ENCODE measurements at places on chromosomes 16 and 17. TPM values are rescaled to one million over a fixed set of nuclear protein-coding genes. Genes with fewer than 3 reads are reported as not detected.

The PIRT gene
- polyA plus RNA-seq = not detected

The PMFBP1 gene
- 0.16 TPM for polyA plus RNA-seq

The SOST gene
- polyA plus RNA-seq = 0.07 TPM

The SLX1B gene
- polyA plus RNA-seq = 41.8 TPM

DNA sequence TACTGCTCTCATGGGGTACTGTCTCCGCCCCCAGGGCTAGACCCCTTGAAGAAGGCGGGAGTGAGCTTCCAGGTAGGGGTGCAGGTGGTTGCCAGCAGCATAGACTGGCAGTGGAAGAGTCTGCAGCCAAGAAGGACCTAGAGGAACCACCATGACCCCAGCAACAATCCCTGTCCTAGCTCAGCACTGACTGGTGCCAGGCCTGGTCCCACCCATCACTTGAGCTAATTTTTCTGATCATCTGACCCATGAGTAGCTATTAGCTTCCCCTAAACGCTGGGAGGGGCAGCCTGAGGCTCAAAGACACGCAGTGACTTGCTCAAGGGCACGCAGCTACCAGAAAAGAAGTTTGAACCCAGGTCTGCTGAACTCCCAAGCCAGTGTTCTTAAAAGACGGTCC lies 945 bp downstream of the PRM3 start:
- DNase-seq = no peak

- DNase-seq = no peak
Measured at GRCh38 chr17:69478916-69479315, 64.4 kb downstream of the MAP2K6 start.

DNA sequence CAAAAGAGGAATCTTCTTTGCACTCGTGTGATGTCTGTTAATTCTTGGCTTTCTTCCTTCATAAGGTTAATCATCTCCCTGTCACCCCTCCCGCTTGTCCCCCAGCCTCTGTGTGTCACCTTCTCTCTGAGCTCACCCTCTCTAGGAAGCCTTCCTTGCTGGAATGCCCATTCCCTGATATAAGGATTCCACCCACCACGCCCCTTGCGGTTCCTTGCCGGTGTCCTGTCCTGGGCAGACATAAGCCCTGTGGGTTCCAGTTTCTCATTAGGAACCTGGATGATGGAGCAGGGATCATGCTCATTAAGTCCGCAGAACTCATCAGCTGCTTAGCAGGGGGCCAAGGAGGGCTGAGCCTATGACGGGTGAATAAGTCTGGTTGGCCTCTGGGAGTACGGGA lies 559.3 kb downstream of the MAF start:
- DNase-seq = no peak

GRCh38 chr17:9529033-9529700 lies 46.5 kb downstream of the STX8 start:
- peak; percentile 55 for DNase-seq

DNA sequence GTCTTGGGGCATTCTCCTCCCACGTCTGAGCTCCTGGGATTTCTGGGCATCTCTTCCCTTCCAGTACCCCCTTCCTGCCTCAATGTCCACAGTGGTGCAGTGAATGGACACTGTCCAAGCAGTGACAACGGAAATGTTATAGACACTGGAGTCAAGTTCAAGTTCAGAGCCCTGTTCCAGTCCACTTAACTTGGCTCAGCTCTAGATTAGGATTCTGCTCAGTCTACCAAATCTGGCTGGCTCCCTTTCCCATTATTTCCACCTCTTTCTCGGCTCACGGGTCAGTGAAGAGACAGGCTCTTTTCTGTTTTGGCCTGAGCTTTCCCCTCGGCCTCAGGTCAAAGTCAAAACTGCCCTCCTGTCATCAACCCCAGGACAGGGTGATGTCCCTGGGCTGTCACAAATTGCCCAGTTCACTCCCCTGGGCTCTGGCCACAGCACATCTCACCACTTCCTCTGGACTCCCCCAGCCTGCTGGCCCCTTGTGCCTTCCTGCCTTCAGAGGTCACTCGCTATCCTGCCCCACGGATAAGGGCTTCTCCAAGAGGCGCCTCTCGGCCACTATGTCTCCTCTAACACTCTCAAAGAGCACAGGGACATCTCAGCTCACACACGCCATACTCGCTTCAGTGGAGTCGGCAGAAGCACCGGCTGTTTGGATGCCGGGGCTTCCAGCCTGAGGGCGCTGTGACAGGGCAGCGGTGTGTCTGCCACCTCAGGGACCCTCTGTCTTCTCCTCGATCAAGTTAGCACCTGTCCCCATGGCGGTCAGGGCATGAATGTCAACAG lies 17.7 kb upstream of the MRPL38 start:
- DNase-seq = no peak

DNA sequence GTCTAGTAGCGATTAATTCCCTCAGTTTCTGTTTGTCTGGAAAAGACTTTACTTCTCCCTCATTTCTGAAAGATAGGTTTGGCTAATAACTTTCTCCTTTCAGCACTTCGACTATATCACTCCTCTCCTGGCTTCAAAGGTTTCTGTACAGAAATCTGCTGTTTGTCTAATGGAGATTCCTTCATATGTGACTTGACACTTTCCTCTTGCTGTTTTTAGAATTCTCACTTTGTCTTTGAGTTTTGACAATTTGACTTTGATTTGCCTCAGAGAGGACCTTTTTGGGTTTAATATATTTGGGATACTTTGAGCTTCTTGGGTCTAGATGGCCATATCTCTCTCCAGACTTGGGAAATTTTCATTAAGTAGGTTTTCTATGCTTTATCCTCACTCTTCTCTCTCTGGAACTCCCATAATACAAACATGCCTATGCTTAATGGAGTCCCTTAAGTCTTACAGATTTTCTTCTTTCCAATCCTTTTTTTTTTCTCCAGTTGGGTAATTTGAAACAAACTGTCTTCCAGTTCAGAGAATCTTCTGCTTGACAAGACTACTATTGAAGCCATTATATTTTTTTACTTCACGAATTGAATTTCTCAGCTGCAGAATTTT lies 7.8 kb upstream of the PRSS21 start:
- DNase-seq = no peak

- DNase-seq = no peak
Measured at GRCh38 chr17:78795861-78796516, 13.9 kb upstream of the CYTH1 start.

- peak; percentile 40 for DNase-seq
Measured at GRCh38 chr16:67184453-67184994, 761 bp upstream of the MATCAP1 start.

- DNase-seq = no peak
Measured at GRCh38 chr17:77212081-77212832, 71.5 kb downstream of the SEC14L1 start.

DNA sequence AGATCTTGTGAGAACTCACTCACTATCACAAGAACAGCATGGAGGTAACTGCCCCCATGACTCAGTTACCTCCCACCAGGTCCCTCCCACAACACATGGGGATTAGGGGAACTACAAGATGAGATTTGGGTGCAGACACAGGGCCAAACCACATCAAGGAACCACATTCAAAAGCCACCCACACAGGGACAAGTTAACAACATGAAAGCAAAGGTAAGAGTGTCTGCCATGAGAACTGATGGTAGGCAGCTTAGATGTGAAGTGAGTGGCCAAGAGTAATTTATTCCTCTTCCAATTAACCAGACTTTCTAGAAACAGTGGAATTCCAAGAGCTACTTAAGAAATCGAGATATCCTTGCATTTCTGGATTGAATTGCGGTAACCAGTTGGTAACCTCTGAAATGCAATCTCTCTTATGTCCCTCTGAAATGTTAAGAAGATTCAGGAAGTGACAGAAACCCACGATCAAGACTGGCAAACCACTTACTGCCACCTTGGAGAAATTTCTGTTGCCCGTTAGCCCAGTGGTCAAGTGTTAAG lies 167.4 kb upstream of the CACNG5 start:
- no peak for DNase-seq

GRCh38 chr17:5123343-5124124 lies 7.7 kb downstream of the USP6 start:
- no peak for DNase-seq

DNA sequence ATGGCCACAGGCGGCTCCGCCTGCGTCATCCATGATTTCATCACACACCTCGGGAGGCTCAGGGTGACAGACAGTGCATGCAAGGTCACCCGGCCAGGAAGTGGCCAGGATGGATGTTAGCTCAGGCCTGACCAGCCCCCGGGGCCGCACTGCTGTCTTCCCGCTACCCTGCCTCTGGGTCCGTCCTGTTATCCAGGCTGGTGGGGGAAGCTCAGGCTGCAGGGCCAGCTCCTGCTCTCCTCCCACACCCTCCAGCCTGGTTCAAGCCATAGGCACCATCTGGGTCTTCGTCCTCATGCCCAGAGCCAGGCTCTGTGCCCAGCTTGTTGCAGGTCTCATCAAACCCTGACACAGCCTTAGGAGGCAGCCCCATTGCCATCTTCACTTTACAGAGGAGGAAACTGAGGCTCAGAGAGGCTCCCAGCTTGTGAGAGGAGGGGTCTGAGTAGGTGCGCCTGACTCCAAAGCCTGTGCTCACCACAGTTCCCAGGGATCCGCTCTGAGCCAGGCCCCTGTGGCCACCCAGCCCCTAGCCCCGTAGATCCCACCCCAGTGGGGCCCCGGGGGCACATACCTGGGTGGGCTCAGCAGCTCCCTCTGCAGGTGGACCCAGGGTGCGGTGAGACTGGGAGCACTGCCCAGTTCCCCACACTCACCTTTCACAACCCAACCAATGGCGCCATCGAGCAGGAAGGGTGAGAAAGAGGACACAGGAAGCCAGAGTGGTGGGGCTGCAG lies 412 bp upstream of the ADGRG3 start:
- DNase-seq = no peak

GRCh38 chr17:57400648-57401047 lies 144.3 kb downstream of the MSI2 start:
- peak; percentile 12 for DNase-seq

- DNase-seq = no peak
Measured at GRCh38 chr17:82967268-82968032, 112.0 kb upstream of the METRNL start.

- DNase-seq = peak; percentile 13
Measured at GRCh38 chr17:61205931-61206330, 193.7 kb upstream of the TBX2 start.

Measured in A549 (cell line).